Posterior cingulate gyrus (tissue), 11 donors: ENCODE measurements at places on chromosomes 6 and 20.

DNA sequence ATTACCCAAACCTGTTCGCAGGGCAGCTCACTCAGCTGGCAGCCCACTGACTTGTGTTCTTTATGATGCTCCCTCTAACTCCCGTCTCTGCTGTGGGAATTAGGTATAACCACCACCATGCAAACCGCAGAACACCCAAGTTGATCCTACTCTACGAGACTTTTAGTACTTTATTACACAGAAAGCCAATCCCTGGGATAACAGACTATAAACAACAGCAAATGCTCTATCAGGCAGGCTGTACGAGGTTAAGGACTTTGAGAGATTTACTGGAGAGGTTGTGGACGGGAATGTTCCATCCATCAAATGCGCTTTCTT is 241.1 kb downstream of the FOXC1 start:
- no peak for DNase-seq

DNA sequence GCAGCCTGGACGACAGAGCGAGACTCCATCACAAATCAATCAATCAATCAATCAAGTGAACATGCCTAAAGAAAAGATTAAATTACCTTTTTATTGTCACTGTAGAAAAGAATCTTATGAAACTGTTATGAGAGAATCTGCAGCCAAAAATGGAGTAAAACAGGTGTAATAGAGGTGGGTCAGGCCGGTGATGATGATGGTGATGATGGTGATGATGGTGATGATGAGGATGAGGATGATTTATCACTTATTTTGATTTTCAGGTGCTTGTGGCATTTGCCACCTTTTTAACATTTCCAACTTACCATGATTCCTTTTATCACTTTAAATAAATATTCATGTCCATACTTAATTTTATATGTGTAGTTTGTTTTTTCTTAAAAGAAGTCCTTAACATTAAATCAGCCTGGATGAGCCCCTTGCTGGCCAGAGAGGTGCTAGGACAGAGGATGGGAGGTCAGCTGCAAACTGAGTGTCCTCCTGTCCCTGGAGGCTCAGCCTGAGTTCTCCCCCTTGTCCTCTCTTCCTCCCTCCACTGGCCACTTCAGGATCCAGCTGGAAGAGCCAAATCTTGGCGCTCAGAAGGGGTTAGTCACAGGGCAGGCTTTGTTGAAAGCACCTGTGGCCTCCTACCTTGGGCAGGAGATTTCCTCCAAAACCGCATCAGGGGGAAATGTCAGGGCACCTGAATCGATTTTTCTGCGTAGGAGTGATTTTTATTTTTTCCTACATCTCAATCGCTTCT is 32.6 kb downstream of the SLC2A10 start:
- no peak for DNase-seq

DNA sequence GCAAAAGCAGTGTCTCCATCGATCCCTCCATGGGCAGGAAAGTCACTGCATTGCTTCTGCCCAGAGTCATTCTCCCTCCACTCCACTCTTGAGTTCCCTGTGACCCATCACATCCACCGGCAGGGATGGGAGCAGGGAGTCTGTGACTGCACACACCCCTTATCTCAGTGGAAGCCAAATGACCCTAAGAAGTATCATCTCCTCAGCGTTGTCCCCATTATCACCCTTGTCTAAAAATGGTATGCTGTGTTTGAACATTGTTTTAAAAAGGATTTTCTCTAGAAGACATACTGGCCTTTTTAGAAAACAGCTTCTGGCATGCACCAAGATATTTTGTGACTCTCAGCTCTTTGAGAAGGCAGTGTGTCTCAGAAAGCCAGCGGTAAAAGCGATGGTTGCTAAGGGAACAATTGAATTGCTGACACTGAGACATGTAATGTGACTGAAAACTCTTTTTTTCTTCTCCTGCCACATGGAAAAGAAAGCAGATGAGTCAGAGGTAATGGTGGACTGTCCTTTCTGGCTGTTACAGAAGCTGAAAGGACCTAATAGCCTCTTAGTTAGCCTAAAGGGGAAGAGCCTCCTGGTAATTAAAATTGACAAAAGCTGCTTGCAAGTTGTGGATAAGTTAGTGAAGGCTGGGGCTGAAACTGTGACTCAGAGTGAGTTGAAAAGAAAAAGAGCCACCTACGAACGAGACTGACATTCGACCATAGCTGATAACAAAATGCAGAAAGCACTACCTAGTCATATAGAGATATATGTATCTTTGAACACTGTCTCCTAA is 120.5 kb downstream of the MAP3K7 start:
- DNase-seq, result no peak

- no peak for DNase-seq
These were observed 21.4 kb upstream of the TRAM2 start for GRCh38 chr6:52598123-52598823.

DNA sequence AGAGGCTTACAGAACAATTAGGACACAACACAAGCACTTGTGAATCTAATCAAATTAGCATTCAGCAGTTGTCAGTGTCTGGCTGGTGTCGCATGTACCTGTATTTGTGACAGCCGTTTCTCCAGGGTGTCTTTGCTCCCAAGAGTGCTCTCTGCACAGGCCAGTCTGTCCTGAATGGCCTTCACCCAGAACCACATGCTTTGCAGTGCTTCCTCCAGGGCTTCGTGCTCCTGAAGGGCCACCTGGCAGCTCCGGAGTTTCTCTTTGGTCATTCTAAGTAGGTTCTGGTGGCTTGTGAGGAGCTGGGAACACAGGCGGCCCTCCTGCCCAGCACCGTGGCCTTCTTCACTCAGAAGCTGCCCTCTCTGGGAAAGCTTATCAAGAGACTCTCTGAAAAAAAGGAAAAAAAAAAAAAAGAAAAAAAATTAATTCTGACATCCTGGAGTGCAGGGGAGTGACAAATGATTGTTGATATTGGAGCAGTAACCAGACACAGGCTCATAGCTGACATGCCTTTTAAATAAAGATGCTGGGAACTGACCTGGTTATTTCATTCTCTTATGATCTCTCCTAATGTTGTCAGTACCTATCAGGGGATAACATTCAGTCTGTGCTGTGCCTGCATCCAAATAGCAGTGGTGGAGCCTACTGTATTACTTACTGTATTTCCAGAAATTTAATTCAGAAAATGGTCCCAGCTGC is 245.8 kb downstream of the SYNE1 start:
- DNase-seq, result no peak
